ENCODE measurements at places on chromosomes 3 and 15. TPM values are rescaled to one million over a fixed set of nuclear protein-coding genes. Genes with fewer than 3 reads are reported as not detected.

UPK1B gene
- not detected for total RNA-seq

SEMA3G gene
- not detected for total RNA-seq

NEK10 gene
- 0.41 TPM for total RNA-seq

CDCP1 gene
- total RNA-seq, result 1.1 TPM

ZMYND10 gene
- total RNA-seq, result 0.39 TPM

C2CD4A gene
- 0.20 TPM for total RNA-seq

SLC6A11 gene
- total RNA-seq, result not detected

PARP9 gene
- total RNA-seq, result 40.9 TPM

RBP2 gene
- not detected for total RNA-seq

SLC12A1 gene
- total RNA-seq, result not detected

TUSC7 gene
- not detected for total RNA-seq

DHX30 gene
- total RNA-seq, result 105 TPM

SI gene
- not detected for total RNA-seq

AADACL2 gene
- total RNA-seq, result not detected

- H3K27ac ChIP-seq, result no peak overlapping the region
- peaks cover 2% of the 10 kb centered on the region for H3K27me3 ChIP-seq
- no peaks in the 10 kb centered on the region for H3K4me1 ChIP-seq
Observed at GRCh38 chr3:124351430-124352148, 359.7 kb upstream of the ROPN1 start.

DNA sequence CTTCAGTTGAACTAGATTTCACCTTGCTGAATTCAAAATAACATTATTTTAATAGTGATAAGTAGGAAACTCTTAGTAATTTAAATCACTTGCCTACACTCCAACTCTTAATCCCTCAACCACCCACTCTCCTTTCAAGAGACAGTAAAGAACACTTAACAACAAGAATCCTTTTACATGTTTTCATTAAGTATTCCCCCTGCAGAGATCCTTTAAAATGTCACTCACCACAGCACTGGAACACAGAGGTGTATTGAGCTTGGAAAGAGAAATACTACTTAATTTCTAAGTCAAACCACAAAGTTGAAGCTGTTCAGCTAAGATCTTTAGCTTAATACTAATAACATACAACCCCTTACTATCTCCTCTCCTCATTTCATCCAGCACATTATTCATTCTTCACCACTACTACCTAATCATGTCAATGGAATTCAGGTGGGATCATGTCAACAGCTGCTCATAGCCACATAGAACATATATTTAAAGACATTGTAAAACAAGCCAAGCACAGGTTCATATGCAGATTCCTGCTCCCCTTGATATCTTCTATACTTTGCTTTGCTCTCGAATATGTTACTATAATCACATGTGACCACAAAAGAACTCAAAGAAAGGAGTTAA is 40.5 kb downstream of the IMPG2 start:
- H3K27ac ChIP-seq, result no peak overlapping the region
- H3K4me3 ChIP-seq, result no peak overlapping the region
- no peaks in the 10 kb centered on the region for H3K27me3 ChIP-seq

DNA sequence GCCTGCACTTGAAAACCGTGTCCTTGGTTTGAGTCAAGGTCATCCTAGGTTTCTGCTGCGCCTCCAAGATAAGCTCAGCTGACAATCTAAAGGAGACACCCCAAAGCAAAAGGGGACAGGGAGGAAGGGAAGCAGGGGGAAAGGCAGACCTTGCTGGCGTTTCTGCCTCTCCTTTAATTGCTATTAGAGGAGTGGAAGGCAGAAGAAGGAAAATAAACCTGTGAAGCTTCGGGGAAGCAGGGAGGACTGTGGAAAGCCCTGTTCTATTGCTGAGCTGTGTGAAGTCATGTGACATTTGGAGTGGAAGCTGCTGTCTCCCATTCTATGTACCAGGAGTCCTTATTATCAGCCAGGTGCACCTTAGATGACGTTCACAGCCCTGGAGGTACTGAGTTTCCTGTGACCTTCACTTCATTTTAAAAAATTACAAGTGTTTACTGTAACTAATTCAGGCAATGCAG is 21.5 kb upstream of the CHD2 start:
- H3K27me3 ChIP-seq, result peaks cover 5% of the 10 kb centered on the region
- H3K36me3 ChIP-seq, result peaks cover 5% of the 10 kb centered on the region
- no peak overlapping the region for H3K27ac ChIP-seq
- no peak for DNase-seq

DNA sequence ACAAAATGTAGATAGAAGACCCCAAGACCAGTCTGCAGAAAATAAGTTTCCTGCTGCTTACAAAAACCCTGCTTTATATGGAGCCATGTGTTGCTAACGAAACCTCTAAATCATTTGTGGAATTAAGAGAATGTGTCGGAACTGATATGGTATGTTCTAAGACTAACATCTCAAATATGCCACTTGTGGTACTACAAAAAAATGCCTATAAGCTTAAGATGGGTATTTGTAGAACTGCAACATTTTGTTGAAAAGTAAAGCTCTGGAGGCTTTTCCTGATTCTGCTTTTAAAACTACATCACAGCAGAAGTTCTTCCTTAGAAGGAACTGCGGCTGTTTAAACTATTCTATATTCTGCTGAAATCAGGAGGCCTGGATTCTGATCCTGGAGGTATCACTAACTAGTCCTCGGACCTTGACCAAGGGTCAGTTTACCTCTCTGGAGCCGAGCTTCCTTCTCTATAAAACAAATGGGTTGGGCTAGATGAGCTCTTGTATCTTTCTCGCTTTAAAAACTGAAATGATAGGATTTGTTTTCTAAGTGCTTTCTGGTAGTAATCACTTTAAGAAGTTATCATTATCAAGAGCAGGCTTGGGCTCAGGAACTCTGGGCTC is 74.9 kb downstream of the RAD18 start:
- H3K4me3 ChIP-seq, result no peak overlapping the region
- DNase-seq, result no peak
- peaks cover 65% of the 10 kb centered on the region for H3K36me3 ChIP-seq
- no peaks in the 10 kb centered on the region for H3K4me1 ChIP-seq

DNA sequence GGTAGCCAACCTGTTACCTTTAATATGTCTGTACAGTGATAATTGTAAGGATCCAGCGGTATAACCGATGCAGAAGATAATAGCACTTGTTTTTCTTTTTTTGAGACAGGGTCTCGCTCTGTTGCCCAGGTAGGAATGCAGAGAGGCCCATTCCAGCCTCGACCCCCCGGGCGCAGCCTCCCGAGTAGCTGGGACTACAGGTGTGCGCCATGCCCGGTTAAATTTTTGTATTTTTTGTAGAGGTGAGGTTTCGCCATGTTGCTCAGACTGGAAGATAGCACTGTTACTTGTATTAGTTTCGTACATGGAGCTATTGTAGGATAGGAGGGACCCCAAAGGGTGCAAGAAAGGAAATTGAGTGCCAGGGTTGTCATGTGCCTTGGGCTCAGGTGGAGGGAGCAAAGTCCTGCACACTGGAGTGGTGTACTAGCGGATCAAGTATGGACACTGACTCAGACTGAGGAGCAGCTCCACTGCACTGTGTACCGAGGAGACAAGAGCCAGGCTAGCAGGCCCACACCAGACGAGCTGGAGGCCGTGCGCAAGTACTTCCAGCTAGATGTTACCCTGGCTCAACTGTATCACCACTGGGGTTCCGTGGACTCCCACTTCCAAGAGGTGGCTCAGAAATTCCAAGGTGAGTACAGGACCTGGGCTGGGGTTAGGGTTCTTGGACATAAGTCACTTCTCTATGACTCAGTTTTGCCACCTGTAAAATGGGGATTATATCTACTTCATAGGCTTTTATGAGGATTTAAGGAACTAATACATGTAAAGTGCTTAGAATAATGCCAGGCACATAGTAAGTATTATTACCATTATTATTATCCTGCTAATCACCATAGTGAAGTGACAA is 1.0 kb downstream of the OGG1 start:
- H3K4me1 ChIP-seq, result peaks cover 36% of the 10 kb centered on the region
- peak overlapping the region; percentile 98 for H3K4me3 ChIP-seq
- H3K27ac ChIP-seq, result peak overlapping the region; percentile 94
- no peak for DNase-seq

DNA sequence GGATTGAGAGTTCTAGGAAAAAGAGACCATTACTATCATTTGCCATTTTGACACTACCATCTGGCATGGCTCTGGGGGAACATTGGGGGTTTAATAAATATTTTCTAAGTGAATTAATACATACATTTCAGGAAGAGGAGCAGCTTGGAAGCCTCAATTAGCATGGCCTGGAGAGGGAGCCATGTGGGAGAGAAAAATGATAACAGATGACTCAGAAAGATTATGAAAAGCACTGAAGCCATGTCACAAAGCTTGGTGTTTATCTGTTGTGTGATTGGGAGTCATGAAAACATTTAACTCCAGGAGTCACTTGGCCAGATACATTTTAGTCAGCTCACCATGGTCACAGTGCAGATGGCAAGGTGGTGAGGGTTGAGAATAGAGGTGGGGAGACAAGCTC is 121.0 kb downstream of the SSR3 start:
- H3K36me3 ChIP-seq, result no peaks in the 10 kb centered on the region
- no peak overlapping the region for H3K4me3 ChIP-seq
- H3K27ac ChIP-seq, result no peak overlapping the region
- no peaks in the 10 kb centered on the region for H3K27me3 ChIP-seq
- no peaks in the 10 kb centered on the region for H3K4me1 ChIP-seq

DNA sequence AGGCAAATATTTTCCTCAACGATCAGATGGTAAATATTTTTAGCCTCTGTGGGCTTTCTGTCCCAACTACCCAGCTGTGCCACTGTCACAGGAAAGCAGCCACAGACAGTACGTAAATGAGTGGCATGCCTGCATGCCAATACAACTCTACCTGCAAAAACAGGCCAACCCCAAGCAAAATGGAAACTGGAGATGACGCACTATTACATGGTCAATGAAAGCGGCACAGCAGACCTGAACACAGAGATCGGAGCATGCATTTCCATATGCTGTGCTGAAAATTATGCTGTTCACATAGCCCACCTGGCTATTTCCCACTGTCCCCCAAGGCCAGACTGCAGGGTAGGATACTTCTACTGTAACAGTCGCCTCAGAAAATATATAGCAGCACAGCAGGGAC is 57.8 kb downstream of the HERC2 start:
- H3K4me1 ChIP-seq, result peaks cover 13% of the 10 kb centered on the region
- no peak overlapping the region for H3K27ac ChIP-seq
- no peak overlapping the region for H3K4me3 ChIP-seq

DNA sequence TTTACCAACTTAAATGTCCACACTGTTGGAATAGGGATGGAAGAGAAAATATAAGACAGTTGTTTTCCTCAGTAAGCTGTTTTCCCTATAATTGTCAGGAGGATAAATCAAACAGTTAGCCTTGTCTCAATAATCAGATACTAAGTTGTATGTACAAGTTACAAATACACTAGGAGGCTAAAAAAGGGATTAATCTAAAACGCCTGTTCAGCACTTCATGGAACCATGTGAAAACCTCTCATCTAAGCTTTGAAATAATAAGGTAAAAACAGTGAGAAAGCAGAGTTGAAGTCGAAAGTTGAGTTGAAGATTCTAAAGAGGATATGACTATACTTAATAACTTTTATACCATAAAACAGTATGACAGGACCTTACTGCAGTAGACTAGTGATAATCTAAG is 62.0 kb downstream of the CALML4 start:
- H3K27me3 ChIP-seq, result no peaks in the 10 kb centered on the region
- H3K4me1 ChIP-seq, result peaks cover 20% of the 10 kb centered on the region
- H3K36me3 ChIP-seq, result peaks cover 13% of the 10 kb centered on the region
- no peak for DNase-seq
- no peak overlapping the region for H3K4me3 ChIP-seq
- H3K27ac ChIP-seq, result no peak overlapping the region

- no peak overlapping the region for H3K27ac ChIP-seq
- DNase-seq, result no peak
- H3K36me3 ChIP-seq, result no peaks in the 10 kb centered on the region
- H3K4me3 ChIP-seq, result no peak overlapping the region
- peaks cover 3% of the 10 kb centered on the region for H3K4me1 ChIP-seq
Observed at GRCh38 chr3:115808816-115809215, 185.5 kb downstream of the GAP43 start.

DNA sequence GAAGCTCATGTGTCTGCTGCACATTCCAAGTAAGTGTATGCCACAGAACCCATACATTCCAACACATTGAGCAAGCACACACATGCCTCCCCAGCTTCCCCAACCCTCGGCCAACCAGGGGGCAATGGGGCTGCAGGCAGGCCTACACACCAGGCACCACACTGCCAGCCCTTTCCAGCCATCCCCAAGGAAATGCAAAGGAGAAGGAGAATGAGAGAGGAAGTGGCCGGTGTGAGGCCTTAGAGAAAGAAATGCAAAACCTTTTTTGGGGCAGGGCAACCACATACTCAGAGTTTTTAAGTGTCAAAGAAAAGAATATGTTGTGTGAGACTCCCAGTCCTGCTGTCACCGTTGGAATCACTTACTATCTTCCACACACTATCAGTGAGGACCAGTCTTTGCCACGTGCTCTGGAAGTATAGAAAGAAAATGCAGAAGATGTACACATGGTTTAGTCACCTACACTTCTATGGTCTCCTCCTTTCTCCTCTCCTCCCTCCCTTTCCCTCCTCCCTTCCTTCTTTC is 11.1 kb downstream of the IGF2BP2 start:
- no peak for DNase-seq
- no peak overlapping the region for H3K27ac ChIP-seq
- peaks cover 36% of the 10 kb centered on the region for H3K27me3 ChIP-seq

DNA sequence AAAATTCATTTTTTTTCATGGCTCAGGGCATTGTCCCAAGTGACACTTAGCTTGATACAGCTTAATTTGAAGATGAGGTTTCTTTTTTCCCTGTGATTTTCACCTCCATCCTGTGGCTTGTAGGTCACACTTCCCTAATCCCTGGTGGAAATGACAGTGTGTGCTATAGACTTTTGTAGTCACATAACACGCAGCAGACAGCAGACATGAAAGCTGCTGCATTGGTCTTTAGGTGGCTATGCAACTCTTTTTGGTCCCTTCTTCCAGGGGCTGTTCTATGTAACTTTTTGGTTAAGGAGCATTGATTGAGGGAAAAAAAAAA is 38.8 kb downstream of the TRAK1 start:
- H3K27ac ChIP-seq, result no peak overlapping the region
- no peaks in the 10 kb centered on the region for H3K4me1 ChIP-seq
- DNase-seq, result no peak
- no peak overlapping the region for H3K4me3 ChIP-seq

DNA sequence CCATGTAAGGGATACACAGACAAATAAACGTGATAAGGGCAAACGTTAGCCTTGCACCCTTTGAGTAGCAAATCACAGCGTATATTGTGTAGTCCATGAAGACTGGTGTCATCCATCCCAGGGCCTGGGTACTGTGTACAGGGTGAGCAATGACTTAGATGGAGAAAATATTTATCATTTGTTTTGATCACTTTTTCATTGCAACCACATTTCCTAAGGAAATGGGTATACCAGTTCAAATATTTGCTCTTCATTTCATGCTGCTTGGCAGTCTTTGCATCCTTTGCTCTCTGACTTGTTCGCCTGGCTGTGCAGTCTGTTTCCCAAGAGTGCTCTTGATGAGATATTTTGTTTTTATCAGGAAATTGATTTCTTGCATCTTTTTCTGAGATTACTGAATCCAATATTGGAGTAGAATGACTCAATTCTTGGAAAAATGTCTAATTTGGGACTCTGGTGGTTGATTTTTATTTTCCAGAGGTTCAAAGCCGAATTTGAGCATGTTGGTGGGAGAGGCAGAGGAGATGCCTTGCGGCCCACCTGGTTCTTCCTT is 424.6 kb upstream of the SEMA6D start:
- H3K36me3 ChIP-seq, result no peaks in the 10 kb centered on the region
- H3K27ac ChIP-seq, result no peak overlapping the region
- no peaks in the 10 kb centered on the region for H3K4me1 ChIP-seq
- no peak for DNase-seq
- H3K4me3 ChIP-seq, result no peak overlapping the region
